CD8-positive, alpha-beta memory T cell (primary cell): ENCODE measurements at places on chromosomes 3 and 15. TPM values are rescaled to one million over a fixed set of nuclear protein-coding genes. Genes with fewer than 3 reads are reported as not detected.

Gene IL5RA
- total RNA-seq, result 0.70 TPM

- DNase-seq, result peak; percentile 40
Measured at GRCh38 chr3:52055537-52056351, 627 bp downstream of the DUSP7 start.

DNA sequence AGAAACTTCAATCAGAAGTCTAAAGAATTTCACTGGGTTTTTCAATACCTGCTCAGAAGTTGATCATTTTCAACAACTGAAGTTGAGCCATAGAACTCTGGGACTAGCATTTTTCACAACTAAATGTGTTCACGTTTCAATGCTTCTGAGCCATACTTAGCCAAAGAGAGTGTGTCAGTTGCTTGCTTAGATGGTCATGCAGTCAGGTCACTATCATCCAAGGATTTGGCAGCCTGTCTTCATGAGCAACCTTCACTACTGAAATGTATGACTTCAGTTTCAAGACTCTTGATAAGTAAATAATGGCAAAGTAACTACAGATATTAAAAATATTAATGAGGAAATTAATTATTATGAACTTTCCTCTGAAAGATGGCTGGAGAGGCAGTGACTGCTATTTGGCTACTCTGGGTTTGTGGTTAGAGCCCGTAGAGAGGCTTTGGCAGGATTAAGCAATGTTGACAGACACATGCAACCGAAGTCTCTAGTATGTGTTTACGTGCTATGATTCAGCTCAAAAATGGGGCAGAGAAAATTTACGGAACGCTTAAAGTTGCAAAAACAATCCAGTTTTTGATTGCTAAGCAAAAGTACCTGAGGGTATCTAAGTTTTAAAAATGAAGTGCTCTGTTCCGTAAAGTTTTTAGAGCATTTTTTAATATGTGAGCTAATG lies 133.8 kb downstream of the GMNC start:
- DNase-seq, result no peak

- no peak for DNase-seq
Measured at GRCh38 chr3:111739311-111739911, 119.7 kb upstream of the PHLDB2 start.

DNA sequence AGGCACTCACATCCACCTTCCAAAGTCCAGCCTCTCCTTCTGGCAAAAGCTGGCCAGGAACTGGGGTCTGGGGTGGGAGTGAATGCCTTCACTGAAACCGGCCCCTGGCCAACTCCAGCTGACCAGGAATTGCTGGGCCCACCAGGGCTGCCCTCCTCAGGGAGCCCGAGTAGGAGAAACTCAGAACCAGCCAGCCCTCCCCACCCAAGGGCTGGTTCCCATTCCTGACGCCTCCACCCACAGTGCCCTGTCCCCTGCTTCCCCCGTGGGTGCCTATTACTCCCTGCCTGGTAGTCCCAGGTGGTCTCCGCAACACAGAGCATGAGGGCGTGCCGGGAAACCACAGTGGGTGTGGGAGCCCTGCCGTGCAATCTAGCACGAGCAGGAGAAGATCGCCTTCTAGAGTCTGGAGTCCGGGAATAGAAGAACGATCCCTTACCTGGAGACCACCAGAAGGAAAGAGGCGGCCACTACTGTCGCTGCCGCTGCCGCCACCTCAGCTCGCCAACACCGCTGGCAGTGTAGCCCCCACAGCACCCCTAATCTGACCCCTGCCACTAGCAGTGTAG lies 178.8 kb downstream of the POTEB3 start:
- peak; percentile 40 for DNase-seq

DNA sequence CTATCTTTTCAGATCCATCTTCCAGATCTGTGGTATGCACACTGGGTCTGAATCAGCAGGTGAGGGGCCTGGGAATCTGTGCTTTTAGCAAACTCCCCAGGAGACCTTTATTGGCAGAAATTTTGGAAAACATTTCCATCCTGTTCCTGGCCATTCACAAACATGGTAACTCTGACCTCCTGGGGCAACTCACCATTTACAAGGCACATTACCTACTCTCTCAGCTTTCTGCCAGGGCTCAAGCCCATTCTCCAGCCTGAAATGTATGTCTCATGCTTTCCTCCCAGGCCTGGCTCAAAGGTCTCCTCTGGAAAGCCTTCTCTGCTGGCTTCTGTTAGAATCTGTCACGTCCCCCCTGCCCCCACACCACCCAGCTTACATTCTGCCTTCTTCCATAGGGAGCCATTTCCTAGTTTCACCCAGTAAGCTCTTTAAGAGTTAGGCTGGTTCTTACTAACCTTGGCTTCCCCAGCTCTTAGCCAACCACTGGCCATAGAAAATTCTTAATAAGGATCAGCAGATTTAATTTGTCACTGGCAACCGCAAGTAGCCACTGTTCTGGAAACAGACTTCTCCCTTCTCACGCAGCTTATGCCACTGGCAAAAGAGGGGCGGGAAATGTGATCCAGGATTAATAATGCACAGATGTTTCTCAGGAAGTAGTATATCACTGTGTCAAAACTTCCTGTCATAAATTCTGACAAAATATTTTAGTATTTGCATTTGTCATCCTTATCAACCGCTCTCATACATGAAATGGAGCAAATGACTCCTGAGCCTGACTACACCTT lies 55.0 kb downstream of the RORA start:
- DNase-seq, result no peak

DNA sequence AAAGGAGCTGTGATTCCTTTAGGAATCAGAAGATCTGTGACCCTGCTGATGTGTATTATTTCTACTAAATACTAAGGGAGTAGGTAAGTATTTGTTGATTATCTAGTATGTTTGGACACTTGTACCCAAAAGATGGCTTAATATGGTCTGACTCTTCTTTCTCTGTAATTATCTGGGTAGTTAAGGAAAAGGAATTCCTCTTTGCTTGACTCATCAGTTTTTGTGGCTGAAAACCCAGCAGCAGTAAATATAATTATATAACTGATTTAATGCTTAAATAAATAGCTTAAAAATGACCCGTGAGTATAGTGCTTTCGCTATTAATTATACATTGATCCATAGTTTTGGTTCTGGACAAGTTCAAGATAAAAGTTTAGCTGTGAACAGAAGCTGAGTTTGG lies 155.8 kb downstream of the LRTM1 start:
- no peak for DNase-seq

DNA sequence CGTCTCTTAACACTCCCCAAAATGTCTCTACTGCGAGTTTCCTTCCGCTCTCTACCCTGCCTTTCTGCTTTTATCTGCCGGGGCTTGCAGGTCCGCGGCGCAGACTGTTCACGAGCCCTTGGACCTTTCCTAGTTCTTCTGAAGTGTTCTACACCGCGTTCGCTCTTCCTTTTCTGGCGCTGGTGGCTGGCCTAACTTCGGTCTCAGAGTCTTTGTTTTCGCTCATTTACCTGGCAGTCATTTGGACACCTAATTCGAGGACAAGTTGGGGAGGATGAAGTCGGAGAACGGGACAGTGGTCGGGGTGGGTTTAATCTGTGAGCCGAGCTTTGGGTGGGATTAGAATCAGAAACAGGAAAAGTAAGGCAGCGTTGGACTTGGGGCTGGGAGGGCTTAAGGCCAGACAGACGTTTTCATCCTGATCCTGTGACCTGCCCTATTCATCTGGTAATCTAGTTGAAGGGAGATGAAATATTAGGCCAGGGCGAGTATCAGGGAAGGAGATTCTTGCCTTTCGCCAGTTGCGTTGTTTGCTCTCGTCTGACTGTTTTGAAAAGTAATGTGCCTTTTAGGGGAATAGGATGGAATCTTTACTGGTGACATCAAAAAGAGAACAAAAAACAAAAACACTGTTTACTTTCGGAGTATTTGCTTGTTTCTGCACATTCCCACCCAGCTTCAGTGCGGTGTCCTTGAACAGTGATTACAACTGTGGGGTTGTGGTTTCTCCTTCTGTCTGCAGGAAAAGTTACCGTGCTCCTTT lies 1.8 kb downstream of the DIPK2A start:
- DNase-seq, result peak; percentile 42
